ENCODE measurements at places on chromosomes 3 and 15.

DNA sequence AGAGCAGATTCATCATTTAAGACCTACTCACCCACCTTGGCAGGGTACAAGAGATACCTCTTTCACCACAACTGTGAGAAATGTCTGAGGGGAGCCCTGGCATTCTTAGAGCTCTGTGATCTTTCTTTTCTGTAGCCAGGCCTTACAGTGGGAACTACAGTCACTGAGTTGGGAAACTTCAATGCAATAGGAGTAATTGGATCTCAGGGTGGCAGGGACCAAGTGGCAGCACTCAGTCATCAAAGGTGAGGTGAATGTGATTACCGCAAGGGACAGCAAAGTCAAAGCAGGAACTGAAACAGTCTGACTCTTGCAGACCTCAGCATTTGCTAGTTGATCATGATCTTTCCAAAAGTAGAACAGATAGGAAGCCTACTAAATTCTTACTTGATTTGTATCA is 7.2 kb upstream of the MCF2L2 start:
- DNase-seq, result no peak

DNA sequence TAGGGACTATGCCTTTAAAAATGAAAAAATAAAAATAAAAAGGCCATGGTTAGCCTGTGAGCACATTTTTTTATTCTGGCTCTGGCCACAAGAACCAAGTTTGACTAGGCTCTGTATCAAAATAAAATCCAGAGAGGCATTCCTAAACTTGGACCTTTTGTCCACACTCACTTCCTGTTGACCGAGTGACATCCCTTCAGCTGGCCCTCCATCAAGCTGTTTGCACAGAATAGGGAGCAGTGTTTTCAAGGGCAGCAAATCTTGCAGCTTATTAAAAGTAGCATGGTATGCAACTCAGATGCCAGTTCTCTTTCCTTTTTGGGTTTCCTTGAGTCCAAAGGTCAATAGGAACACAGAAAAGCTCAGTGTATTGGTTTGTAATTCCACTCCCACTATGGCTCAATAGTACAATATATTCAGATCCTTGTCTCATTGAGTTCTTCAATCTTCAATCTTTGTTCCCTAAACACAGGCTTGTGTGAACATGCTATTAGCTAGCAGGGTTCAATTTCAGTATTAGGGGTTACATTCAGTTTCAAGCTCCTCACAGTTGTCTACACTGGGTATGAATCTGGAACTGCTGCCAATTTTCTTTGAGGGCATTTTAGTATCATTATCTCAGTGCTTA is 244.5 kb downstream of the RBMS3 start:
- DNase-seq, result no peak

DNA sequence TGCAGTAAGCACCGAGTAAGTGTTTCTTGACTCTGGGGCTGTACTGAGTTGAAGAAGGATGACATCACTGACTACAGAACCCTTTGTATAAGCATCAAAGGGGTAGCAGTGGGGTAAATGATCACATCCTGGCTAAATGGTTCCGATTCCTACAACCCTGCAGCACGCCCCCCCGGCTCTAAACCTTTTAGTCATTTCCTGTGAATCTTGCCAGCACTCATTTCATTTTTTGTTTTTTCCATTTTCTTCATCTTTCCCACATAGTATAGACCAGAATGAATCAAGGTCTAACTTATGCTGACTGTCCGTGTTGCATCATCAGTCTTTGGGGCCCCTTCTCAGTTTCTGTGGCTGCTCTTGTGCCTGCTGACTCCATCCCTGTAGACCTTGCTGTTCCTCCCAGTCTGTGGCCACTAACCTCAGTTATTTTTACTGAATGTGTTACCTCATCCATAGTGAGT is 383.1 kb upstream of the TPRG1 start:
- peak; percentile 57 for DNase-seq

- no peak for DNase-seq
Observed at GRCh38 chr3:97816811-97817210, 5.0 kb upstream of the CRYBG3 start.

- DNase-seq, result no peak
Observed at GRCh38 chr15:95304151-95304946, 1026.2 kb upstream of the NR2F2 start.

DNA sequence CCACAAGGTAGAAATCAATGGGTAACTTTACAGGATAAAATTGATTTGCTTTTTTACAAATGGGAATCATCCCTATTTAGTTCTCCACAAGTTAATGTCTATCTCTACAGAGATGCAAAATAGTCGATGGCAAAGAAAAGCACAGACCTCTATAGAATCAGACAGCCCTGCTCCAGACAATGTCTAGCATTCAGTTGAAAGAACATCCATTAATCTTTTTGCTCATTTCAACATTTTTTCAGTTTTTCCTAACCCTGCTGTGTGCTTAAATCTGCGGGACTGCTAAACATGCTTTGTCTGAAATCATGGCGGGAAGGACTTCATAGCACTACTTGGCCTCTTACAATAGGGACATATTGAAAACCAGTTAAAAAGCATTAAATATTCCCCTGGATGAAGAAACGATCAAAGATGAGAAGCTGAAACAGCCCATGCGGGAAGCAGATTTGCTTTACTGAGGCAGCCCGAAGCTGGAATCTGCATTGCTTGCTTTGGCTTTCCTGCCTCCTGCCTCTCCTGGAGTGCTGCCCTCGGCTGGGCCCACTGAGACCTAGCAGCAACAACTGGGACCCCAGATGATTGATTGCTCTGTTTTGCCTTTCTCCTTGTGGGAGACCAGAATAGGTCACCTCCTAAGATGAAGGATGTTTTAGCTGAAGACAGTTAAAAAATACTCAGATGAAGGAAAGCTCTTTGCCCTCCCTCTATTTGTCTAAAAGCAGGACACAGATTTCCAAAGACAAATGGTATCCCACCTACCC is 38.5 kb upstream of the RASGRP1 start:
- no peak for DNase-seq

DNA sequence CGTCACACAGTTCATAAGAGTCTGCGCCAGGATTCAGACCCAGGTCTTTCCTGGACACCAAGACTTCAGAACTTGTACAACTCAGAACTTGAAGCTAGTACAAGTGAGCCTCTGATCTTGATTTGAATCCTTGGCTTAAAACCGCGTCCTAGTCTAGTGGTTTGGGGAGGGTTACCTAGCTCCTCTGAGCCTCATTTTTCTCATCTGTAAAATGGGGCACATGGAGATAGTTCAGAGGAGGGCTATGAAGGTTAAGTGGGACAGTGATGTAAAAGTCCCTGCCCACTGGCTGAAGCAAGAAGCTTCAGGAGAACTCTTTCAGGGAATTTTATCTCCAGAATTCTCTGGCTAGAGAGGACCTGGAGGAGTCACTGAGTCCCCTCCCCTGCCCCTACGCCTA is 48.7 kb upstream of the LCTL start:
- DNase-seq, result no peak

- DNase-seq, result no peak
Observed at GRCh38 chr3:107133891-107134290, 243.3 kb upstream of the CCDC54 start.

- DNase-seq, result no peak
Observed at GRCh38 chr3:13712682-13713180, 163.8 kb downstream of the FBLN2 start.

Data from activated T-helper 1 cell treated with anti-CD3 and anti-CD28 coated beads, Interleukin-2, amount 50 U/mL, for 16 hours (primary cell).